Fibroblast of mammary gland (primary cell): ENCODE measurements at places on chromosomes 16 and 17.

DNA sequence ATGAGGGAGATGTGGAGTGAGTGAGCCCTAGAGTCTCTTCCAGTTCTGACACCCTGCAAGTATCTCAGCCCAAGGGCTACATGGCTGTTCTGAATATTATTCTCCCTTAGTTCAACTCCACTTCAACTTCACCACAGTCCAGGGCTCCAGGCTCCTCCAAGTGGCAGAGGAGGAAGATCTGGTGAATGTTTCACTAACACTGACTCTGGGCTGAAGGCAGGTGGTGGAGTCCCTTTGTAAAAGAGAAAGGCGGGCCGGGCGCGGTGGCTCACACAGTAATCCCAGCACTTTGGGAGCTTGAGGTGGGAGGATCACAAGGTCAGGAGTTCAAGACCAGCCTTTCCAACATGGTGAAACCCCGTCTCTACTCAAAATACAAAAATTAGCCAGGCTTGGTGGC, 13.6 kb downstream of the CCDC92B start:
- DNase-seq = no peak

DNA sequence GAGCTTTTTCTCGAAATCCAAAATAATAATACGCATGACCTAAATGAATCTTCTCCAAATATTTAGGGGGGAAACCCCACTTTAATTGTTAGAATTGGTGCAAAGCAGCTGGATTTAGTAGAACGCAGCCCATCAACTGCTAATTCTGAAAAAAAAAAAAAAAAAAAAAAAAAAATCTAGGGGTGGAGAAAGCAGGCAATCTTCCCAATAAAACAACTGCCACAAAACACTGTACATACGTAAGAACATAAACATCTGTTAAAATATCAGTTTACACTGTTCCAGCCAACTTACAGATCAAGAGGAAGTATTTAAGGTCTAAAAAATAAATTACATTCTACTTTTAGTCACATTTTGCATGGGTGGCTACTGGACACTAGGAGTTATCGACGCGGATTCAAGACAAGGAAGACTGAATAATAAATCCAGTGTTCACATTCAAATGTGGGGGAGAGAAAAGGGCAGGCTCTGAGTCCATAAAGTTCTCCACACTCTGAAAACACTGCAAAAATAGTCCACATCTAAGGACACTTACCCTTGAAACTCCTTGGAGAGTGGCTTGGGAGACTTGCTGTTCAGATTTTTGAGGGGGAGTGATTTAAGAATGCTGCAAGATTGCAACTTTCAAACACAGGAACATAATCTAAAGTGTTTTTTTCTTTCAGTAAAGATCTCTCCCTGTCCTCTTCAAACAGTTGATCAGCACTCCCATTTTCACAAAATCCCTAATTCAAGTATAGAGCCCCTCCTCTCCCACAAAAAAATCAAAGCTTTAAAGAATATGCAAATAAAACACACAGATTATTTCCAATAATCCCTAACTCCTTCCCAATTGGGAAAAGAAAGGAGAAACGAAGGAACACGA, 1.3 kb downstream of the APPBP2 start:
- DNase-seq = peak; percentile 16

GRCh38 chr17:11487469-11487868, 110.8 kb upstream of the DNAH9 start:
- no peak for DNase-seq

GRCh38 chr16:87636050-87636684, 33.9 kb downstream of the JPH3 start:
- peak; percentile 78 for DNase-seq

- DNase-seq = no peak
These were observed 159.7 kb upstream of the TBX2 start for GRCh38 chr17:61239953-61240352.

DNA sequence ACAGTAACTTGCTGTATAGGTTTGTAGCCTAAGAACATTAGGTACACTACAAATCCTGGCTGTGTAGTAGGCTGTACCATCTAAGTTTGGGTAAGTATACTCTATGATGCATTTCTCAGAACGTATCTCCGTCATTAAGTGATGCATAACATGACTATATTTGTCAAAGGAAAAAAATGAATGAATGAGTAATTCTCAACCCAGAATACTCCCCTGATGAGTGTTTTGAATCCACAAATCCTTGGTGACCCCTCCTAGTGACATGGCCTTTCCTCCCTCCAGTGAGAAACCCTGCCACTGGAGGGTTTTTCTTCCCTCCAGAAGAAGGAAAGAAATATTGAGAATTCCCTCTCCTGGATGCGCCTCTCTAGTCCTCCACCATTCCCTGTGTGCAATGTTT, 24.0 kb upstream of the SALL1 start:
- peak; percentile 84 for DNase-seq

GRCh38 chr16:88468275-88469129, 15.4 kb downstream of the ZFPM1 start:
- DNase-seq = peak; percentile 31

GRCh38 chr17:9902120-9902519, 3.0 kb downstream of the RCVRN start:
- no peak for DNase-seq

GRCh38 chr17:15341385-15341849, at the start of gene TEKT3:
Gene TEKT3 (minus strand): TSS chr17:15341597. CDS start chr17:15331585, 10,012 bp downstream.
- DNase-seq = peak; percentile 66

DNA sequence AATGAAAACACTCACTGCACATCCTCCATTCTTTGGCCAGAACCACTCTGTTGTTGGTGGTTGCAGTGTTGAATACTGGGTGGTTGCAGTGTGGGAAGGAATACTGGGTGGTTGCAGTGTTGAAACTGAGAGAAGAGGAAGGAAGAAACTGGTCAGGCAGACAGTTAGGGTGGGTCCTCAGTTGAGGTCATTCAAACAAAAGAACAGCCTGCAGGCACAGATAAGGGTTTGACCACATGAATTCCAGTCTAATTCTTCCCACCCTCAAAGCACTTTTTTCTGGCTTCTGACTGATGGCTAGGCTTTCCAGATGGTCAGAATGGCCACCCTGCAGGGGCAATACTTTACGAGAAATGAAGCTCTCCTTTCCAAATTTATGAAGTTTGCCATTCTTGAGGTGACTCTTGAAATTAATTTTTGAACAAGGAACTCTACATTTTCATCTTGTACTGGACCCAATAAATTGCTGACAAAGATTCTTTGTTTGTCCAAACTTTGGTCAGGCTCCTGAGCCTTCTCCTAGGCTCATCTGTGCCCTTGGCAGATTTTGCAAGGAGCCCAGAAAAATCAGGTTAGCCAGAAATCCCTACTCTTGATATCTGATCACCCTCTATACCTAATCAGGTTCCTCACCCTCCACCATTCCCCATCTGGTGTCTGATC, 596.6 kb upstream of the CDH5 start:
- DNase-seq = no peak

DNA sequence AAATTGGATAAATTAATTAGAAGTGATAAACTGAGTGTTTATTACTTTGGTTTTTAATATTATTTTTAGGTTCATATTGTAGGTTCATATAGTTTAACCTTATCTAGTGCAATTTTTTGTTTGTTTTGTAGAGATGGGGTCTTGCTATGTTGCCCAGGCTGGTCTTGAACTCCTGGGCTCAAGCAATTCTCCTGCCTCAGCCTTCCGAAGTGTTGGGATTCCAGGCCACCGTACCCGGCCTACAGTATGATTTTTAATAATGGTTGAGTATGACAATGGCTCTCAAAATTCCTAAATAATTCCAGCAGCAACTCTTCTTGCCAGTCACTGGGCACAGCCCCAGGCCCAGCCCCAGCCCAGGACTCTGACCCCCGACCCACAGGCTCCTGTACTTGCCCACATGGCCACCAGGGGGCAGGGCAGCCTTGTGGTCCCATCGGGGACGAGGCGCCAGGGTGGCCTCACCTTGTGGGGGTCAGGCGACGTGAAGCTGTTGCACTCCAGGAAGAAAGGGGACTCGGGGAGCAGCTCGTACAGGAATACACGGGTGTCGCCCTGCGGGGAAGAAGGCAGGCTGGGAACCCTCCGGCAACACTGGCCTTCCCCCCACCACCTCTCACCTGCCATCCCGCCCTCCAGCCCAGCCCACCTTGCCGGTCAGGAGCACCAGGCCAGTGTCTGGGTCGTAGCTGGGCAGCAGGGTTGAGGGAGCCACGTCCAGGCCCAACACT, 7.9 kb upstream of the PAM16 start:
- no peak for DNase-seq

GRCh38 chr17:61259360-61259759, 140.3 kb upstream of the TBX2 start:
- no peak for DNase-seq

GRCh38 chr16:89061590-89062380, 31.9 kb upstream of the ACSF3 start:
- DNase-seq = no peak

- no peak for DNase-seq
These were observed 3.8 kb upstream of the PRSS33 start for GRCh38 chr16:2791174-2791573.
